Progenitor cell of endocrine pancreas (in vitro differentiated cells): ENCODE measurements at places on chromosomes 3 and 15.

DNA sequence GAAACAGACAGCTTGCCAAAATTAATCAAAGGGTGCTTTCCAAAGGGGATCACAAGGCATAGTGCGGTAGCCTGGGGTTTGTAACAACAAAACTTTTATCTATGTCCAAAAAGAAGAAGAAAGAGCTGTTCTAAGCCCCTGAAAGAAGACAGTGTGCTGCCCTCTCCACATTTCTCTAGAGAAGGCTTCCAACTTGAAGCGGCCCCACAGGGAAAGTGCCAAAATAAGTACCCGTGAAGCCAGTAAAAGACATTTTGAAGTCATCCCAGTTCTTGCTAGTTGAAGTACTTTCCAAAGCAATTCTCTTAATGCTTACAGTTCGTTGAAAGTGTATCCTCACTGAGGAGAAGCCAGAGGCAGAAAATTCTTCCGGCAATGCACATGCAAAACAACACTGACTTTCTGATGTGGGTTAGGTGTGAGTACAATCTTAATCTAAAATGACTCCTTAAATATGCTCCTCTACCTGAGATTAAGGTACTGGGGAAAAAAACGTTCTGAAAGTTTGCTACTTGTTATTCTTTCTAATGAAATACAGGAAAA is 21.3 kb downstream of the GPR15 start:
- H3K36me3 ChIP-seq, result no peaks in the 10 kb centered on the region
- no peaks in the 10 kb centered on the region for H3K4me1 ChIP-seq
- H3K4me3 ChIP-seq, result no peak overlapping the region
- H3K27me3 ChIP-seq, result no peaks in the 10 kb centered on the region
- no peak for DNase-seq
- H3K27ac ChIP-seq, result no peak overlapping the region

- no peak overlapping the region for H3K4me3 ChIP-seq
- H3K27ac ChIP-seq, result no peak overlapping the region
- peaks cover 19% of the 10 kb centered on the region for H3K36me3 ChIP-seq
- peaks cover 3% of the 10 kb centered on the region for H3K4me1 ChIP-seq
These were observed 135.0 kb downstream of the STAG1 start for GRCh38 chr3:136617198-136617597.

DNA sequence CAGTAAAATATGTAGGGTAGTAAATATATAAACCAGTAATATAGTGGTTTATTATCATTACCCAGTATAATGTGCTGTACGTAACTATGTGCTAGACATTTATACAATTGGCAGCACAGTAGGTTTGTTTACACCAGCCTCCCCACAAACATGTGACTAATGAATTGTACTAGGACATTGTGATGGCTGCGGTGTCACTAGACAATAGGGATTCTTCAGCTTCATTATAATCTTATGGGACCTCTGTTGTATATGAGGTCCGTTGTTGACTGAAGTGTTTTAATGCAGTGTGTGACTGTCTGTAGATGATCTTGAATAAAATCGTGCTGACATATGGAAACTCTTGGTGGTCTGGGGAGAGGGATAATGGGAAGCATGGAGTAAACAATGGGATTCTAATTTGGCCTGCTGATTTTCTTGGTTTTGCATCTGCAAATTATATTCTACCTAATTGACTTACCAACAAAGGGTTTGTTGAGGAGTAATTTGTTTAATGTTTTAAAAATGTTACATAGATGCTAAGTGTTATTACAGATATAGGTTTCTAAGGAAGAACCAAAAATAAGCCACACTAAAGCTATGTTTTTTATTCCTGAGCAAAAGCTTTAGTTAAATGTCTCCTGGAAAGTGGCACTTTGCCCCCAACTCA is 496.5 kb upstream of the TBL1XR1 start:
- no peak overlapping the region for H3K4me3 ChIP-seq
- DNase-seq, result no peak
- H3K27me3 ChIP-seq, result no peaks in the 10 kb centered on the region
- no peaks in the 10 kb centered on the region for H3K36me3 ChIP-seq

- peaks cover 9% of the 10 kb centered on the region for H3K4me1 ChIP-seq
- H3K27me3 ChIP-seq, result no peaks in the 10 kb centered on the region
- H3K4me3 ChIP-seq, result no peak overlapping the region
- no peak overlapping the region for H3K27ac ChIP-seq
- no peak for DNase-seq
These were observed 254.6 kb upstream of the RBMS3 start for GRCh38 chr3:29026286-29026685.

- peaks cover 3% of the 10 kb centered on the region for H3K4me1 ChIP-seq
- H3K4me3 ChIP-seq, result no peak overlapping the region
- no peak for DNase-seq
These were observed 72.4 kb downstream of the TBC1D2B start for GRCh38 chr15:78004919-78005634.

- no peaks in the 10 kb centered on the region for H3K27me3 ChIP-seq
- H3K36me3 ChIP-seq, result no peaks in the 10 kb centered on the region
- H3K27ac ChIP-seq, result no peak overlapping the region
- peaks cover 8% of the 10 kb centered on the region for H3K4me1 ChIP-seq
- no peak for DNase-seq
- H3K4me3 ChIP-seq, result no peak overlapping the region
These were observed 71.9 kb downstream of the CADPS start for GRCh38 chr3:62803276-62803675.

DNA sequence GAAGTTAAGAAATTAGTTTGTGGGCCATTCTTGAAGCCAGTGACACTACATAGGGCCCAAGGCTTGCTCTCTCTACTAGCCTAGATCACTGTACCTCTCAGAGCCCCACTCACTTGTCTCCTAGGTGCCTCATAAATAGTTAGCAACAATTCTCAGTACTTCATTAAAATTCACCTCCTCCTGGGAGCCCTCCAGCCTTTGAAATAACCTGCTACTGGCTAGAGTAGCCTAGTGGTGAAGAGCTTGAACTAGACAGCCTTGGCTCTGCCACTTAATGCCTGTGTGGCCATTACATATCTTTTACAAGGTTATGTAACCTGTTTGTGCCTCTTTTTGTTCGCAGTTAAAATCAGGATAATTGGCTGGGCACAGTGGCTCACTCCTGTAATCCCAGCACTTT is 89.3 kb downstream of the UBE2E2 start:
- H3K4me3 ChIP-seq, result no peak overlapping the region
- no peak overlapping the region for H3K27ac ChIP-seq
- H3K4me1 ChIP-seq, result no peaks in the 10 kb centered on the region
- no peaks in the 10 kb centered on the region for H3K36me3 ChIP-seq
- H3K27me3 ChIP-seq, result no peaks in the 10 kb centered on the region

GRCh38 chr15:34496207-34496995 is 58.8 kb upstream of the GOLGA8A start:
- H3K36me3 ChIP-seq, result peaks cover 2% of the 10 kb centered on the region
- no peak overlapping the region for H3K4me3 ChIP-seq
- no peaks in the 10 kb centered on the region for H3K4me1 ChIP-seq
- H3K27me3 ChIP-seq, result peaks cover 78% of the 10 kb centered on the region
- H3K27ac ChIP-seq, result no peak overlapping the region
